ENCODE measurements at places on chromosomes 12 and 14.
A peak's percentile ranks its signal among the peaks of the same experiment; 100 is the strongest.

DNA sequence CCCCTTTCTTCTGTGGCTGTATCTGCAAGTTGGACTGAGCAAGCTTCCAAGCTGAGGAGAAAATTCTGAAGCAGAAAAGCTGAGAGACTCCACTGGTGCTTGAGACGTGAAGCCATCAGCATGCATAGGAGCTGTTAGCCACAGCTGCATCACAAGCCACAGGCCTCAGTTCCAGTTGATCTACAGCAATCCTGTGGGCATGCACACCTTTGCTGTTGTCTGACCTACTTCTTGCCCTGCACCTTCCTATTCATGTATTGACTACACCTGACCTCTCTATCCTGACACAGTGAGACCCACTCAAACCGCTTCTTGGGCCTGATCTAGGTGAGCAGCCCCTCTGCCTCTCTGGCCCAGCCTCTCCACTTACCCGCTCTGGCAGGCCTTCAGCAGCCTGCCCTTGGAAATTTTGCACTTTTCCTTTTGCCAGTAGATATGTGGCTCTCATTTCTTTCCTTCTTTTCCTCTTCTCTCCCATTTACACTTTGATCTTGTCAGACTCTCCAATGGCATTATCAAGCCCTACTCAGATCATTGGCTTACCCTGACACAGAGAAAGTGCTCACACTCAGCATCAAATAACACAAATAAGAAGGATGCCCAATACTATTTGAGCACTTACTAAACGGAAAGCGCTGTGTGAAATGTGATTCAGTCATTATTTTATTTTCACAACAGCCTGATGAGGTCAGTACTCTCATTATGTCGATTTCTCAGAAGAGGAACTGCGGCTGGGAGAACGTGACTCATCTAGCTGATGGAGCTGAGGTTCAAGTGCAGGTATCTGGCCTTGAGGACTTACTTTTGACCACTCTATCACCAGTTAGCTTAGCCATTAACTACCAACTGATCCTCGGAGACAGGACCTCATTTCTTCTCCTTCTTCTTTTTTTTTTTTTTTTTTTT, 21.9 kb upstream of the PTGR2 start:
- DNase-seq, result no peak

- no peak for DNase-seq
Observed at GRCh38 chr12:70122804-70123203, 120.4 kb upstream of the CNOT2 start.

DNA sequence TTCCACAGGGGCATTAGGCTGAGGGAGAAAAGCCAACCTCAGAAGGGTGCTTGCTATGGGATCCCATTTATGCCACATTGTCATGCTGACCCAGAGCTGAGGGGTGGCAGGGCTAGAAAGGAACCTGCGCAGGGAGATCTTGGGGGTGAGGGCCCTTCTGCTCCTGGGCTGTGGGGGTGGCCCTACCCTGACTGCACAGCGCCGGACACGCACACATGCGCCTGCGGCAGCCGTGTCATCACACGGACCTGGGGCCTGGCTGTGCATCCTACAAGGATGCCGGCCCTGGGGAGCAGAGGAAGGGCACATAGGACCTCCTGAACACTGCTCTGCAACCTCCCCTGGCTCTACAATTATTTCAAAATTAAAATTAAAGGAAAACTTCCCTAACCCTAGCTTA, 6.9 kb downstream of the CDCA4 start:
- DNase-seq, result no peak

DNA sequence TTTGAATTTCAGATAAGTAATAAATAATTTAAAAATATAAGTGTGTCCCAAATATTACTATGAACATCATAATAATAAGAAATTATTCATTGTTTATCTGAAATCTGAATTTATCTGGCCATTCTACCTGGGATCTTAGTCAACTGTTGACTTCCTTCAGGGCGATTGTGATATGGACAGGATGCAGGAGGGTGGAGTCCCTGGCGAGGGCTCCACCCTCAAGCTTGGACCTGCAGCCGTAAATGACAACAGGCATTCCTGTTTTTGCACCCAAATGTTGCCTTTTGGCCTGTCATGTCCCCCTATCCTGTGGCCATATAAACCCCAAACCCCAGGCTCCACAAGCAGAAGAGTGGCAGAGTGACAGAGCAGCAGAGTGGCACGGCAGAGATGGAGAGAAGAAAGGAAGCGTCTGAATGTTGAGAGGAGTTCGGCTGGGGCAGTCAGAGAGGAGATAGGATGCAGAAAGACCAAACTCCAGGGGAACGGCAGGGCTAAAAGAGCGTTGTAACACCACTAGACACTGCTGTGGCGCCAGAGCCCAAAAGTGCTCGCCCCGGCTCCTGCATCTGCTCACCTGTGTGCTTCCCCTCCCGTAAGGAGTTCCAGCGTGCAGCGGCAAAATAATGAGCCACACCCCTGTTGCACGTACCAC, 39.4 kb upstream of the FUT8 start:
- DNase-seq, result peak; percentile 35

DNA sequence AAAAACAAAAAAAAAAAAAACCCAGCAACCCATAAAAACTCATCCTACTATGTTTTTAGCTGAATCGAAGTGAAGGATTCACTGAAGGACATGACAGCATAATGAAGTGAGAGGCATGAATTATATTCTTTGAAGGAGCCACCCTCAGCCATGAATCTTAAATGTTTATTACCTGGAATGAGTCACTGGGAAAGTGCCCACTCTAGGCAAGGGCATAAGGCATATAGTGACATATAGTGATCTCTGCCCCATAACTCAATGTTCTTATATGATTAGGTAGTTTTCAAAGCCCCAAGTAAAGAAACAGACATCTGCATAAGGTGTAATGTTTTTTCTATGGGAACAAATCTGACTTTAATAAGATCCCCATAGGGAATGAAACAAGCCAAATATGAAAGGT, 79.9 kb downstream of the MDGA2 start:
- no peak for DNase-seq

DNA sequence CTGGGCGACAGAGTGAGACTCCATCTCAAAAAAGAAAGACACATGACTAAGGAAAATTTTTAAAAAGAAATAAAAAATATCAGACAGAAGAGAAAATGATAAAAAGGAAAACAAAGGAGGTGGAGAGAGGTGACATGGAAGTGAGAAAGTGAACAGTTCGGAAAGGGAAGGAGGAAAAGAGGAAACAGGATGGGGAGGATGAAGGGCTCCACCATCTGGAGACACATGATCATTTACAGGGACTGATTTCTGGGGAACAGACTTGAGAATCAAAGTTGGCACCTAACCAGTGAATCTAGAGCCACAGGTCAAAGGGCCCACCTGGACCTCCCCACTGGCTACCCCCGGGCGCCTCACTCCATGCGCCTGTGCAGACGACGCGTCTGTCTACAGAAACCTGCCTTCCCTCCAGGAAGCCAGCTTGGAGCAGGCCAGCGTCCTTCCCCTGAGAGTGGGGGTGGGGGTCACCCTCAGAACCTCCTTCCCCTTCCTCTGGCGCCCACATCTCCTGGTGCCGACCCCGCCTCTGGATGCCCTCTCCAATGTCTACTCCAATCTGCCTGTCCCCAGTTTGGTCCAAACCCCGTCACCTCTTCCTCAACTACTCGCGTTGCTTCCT, 60.5 kb downstream of the AMN start:
- DNase-seq, result peak; percentile 55

GRCh38 chr14:76531821-76532318, 155.9 kb downstream of the ESRRB start:
- no peak for DNase-seq

- DNase-seq, result no peak
Observed at GRCh38 chr14:58884442-58884841, 246.7 kb downstream of the DACT1 start.

DNA sequence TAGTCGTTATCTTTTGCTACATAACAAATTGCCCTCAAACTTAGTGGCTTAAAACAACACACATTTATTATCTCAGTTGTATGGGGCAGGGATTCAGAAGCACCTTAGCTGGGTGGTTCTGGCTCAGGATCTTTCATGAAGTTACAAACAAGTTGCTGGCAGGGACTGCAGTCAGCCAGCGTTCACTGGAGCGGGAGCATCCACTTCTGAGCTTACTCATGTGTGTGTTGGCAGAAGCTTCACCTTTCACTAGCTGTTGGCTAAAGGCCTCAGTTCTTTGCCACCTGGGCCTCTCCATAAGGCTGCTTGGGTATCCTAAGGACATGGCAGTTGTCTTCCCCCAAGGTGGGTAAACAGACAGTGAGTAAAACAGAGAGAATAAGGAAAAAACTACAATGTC, 365.7 kb downstream of the RPS29 start:
- DNase-seq, result no peak

DNA sequence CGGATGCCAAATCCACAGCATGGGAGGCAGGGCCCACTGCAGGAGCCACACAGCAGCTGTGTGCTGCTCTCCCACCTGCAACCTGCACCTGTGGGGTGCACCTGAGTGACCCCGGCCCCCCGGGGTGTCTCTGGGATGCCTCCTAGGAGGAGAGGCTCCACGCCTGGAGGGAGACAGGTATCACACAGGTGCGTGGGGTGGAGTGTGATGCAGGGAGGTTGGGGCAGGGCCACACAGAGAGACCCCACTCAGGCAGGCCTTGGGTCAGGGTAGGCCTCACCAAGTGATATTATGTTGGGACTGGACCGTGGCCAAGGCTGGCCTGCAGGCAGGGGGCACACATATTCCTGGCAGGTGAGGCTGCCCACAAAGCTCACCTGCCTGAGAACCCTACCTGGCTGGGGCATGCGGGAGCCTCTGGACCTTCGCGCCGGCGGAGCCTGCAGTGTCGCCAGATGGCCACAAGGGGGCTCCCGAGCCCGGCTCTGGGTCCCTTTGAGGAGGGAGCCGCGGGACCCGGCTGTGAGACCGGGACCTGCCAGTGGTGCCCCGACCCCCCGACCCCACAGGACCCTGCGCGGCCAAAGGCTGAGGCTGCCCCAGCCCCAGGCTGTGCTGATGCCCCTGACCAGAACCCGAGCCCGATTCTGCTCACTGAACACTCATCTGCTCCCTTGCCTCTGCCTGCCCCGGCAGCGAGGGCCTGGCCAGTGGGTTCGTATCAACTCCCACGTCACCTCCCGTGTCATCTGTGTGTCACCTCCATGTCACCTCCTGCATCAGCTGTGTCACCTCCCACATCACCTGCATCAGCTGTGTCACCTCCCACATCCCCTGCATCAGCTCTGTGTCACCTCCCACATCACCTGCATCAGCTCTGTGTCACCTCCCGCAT, 11.4 kb downstream of the TMEM121 start:
- DNase-seq, result peak; percentile 10

DNA sequence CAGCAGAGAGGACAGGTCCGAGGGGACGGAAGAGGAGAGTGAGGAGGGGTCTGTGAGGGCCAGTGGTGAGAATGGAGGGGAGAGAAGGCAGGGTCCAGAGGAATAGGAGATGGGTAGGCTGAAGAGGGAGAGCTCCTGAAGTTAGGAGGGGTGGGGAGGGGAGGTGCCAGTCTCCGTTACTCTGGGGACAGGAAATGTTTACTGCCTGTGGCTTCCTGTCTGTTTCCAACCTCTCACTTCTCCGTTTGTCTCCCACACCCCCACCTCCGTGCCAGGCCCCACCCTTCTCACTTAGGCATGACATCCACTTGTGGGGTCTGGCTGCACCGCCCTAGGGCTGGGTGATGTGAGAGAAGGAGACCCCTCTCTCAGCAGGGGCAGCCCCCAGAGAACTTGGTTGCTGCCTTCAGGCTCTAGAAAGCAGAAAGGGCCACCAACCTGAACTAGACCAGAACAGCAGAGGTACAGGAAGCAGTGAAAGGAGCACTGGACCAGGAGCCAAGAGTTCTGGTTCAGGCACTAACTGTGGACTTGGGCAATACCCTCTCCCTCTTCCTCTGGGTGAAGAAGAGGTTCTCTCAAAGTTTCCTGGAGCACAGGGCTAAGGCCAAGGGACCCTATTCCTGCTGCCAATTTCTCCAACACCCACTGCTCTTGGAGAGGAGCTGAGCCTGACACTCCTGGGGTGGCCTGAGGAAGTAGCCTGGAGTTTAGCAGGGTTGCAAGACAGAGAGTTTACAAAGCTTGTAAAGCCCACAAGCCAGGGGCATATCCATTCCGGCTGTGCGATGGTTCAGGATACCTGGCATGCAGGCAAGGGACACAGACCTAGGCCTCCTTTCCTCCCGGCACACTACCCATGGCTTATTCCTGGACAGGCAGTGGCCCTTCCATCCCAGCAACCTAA, 5.5 kb downstream of the ITGA5 start:
- DNase-seq, result no peak

- no peak for DNase-seq
Observed at GRCh38 chr14:68450391-68451120, 342.3 kb downstream of the ZFP36L1 start.

DNA sequence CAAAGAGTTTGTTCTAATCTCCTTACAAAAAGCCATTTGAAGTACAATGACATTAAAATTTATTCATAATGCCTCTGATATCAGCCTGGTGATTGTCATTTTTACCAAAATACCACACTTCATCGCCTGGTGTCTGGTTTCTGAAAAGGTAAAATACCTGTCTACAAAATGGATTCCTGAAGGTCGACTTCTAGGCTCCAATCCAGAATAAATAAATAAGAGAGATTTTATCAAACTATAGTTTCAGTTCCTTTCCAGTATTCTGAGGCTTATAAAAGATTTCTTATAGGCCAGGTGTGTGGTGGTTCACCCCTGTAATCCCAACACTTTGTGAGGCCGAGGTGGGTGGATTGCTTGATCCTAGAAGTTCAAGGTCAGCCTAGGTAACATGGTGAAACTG, 340.7 kb downstream of the SLC16A7 start:
- DNase-seq, result no peak

DNA sequence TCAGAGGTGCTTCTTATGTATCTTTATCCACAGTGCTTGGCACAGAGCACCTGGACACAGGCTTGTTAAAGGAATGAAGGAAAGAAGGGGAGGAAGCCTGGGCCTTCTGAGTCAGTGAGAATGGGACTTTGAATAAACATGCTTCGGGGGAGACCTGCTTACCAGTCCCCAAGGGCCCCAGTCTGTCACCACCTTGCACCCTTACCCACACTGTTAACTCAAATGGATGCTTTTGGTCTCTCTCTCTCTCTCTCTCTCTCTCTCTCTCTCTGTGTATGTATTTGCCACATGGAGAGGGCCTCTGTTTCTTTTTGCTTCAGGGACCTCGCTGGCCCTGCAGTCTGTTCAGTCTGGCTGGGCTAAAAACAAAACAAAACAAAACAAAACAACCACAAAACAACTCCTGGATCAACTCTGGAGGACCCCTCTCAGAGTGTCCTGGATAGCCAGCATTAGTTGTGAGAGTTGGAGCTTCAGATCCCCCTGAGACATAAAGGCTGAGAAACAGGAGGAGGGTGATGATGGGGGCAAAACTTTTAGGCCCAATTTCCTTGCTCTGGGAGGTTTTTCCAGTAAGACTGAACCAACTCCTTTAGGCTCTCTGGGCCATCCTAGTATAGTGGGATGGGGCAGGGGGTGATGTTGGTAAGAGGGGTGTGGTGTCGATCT, 1.9 kb downstream of the KIF5A start:
- DNase-seq, result no peak

- no peak for DNase-seq
Observed at GRCh38 chr12:62909340-62909739, 25.6 kb downstream of the PPM1H start.

Data from pons (tissue), 1 donor.